ENCODE measurements at places on chromosomes 2 and 18.
A peak's percentile ranks its signal among the peaks of the same experiment; 100 is the strongest.

- DNase-seq, result no peak
Observed at GRCh38 chr2:96626553-96626942, 11.6 kb downstream of the KANSL3 start.

GRCh38 chr2:166343467-166343866, 32.3 kb downstream of the SCN9A start:
- DNase-seq, result no peak

DNA sequence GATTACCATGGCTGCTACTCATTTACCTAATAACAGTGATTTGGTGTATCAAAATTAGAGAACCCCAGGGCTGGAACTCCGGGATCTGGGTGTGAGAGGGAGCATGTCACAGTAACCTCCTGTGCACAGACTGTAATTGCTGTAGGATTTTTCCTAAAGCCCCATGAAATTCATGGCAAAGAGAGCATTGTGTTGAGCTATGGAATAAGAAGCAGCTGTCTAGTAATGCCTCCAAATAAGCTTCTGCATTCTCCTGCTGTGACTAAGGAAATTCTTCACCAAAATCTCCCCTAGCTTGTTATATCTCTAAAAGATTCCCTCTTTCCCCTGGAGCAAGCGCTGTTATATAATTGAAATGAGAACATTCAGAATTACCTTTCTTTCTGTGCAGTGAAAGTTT, 158.1 kb upstream of the SPATS2L start:
- no peak for DNase-seq

- DNase-seq, result peak; percentile 77
Observed at GRCh38 chr2:215917953-215918620, 95.3 kb downstream of the MREG start.

DNA sequence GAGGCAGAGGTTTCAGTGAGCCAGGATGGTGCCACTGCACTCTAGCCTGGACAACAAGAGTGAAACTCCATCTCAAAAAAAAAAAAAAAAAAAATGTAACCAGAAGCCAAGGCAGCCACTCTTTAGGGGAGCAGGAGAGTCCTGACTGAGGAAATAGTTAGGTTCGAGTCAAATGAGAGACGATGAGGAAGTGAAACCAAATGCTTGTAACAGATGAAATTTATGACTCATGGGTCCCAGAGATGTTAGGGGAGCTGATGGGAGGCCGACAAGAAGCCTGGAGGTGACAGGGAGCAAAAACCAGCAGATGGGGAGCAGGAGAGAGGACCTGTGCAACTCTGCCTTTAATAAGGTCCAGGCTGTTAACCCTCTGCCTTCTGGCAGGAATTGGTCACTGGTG, 756.1 kb upstream of the DDX18 start:
- DNase-seq, result no peak

- no peak for DNase-seq
Observed at GRCh38 chr2:55089726-55090125, 39.5 kb upstream of the RTN4 start.

DNA sequence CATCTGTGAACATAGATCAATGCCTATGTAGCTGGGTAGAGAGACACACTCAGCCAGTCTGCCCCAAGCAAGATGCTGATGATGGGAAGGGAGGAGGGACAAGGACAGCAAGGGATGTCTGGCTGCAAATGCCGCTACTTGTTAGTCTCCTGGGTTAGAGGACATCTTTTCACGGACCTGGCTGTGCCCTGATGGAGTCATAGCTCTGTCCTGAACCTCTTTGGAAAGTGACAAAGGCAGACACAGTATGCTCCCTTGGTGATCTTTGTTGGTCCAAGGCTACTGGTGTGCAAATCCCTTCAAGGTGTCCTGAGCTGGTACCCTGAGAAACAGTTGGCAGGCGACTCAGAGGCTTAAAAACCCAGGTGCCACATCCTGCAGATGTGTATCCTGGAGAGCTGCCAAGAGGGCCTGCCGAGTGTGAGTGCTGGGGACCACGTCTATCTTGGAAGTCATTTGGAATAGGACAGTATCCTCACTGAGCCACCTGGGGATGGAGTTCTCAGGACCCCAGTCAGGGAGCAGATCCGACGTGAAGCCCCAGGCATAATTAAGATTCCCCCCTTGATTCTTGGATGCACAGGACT, 10.8 kb downstream of the FOSL2 start:
- DNase-seq, result no peak

- no peak for DNase-seq
Observed at GRCh38 chr2:86056590-86057331, 48.9 kb downstream of the POLR1A start.

GRCh38 chr2:161139098-161139987, 20.9 kb upstream of the TANK start:
- no peak for DNase-seq

- no peak for DNase-seq
Observed at GRCh38 chr2:28752631-28753376, 1.2 kb downstream of the PPP1CB start.

DNA sequence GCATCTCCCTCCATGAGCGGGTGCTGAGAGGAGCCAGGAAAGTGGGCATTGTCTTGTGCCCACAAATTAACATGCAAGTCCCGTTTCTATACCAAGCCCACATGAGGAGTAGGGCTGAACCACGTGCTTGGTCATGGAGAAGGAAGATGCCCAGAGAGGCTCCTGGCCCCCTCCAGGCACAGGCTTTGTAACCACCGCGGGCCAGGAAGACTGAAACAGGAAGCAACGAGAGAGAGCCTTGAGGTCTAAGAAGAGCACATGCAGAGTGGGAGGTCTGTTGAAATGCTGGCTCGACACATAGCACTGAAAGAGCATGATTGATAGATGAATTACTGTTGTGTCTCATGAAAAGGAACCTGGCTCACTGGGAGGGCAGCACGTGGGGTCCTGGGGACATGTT, 36.3 kb downstream of the VWA3B start:
- DNase-seq, result no peak

DNA sequence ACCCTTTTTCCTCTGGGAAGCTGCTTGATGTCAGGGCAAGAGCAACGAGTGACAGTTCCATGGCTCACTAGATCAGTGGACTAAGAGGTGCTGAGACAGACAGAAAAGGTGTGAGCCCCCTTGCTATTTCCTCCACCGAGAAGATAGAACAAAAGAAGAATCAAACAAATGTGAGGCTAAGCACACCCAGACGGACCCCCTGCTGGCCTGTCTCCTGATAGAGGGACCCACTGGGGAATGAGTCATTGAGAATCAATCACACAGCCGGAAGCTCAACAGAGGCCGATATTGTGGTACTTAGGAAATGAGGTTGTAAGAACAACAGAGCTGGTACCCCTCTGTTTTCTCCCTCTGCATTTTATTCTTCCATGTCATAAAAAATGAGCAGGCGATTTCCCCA, 89.8 kb upstream of the TEX51 start:
- DNase-seq, result no peak

- DNase-seq, result no peak
Observed at GRCh38 chr2:149056541-149057255, 18.2 kb downstream of the LYPD6B start.

DNA sequence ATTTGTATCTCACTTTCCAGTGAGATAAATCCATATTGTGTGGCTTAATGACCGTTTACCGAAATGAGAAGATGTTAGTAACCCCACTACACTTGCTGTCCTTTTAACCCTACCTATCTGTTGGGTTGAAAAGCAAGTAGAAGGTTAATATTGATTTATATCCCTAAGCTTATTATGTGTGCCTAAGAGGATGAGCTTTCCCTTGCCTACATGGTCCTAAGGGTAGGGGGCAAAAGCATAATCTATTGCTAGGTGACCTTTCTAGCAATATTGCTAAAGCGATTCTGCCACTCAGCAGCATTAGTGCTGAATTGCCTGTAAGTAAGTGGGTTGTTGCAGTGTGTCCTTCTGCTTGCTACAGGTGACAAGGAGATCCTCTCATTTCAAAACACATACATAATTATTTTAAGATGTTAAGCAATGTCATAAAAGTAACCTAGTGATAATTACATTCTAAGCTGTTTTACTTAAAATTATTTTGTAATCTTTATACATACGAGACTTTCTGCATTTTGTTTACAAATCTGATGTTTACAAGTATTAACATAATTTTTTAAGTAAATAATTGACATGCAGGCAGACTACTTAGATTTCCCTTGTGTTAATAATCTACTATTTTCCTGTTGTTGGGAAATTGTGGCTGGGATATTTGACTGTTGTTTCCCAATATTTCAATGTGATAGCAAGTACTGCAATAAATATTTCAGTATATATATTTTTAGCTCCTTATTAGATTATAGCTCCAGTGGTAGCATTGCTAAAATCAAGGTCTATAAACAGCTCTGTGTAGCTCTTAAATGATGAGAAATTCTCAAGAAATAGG, 49.1 kb upstream of the CABYR start:
- no peak for DNase-seq

DNA sequence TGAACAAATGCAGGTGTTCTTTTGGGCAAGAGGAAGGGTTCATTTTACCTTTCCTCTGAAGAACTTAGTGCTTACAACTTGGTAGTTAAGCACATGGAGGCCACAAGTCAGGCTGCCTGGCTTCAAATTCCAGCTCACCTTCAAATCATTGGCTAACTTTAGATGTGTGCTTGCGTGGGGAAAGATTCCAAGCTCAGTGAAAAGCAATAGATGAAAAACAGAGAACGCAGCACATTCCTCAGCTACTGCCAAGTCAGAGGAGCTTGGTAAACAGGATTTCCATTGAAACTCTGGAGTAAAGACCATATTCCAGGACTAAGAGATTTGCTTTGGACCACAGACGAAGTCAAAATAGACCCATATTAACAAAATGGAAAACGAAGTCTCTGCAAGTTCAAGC, 96.3 kb upstream of the ASB18 start:
- no peak for DNase-seq

DNA sequence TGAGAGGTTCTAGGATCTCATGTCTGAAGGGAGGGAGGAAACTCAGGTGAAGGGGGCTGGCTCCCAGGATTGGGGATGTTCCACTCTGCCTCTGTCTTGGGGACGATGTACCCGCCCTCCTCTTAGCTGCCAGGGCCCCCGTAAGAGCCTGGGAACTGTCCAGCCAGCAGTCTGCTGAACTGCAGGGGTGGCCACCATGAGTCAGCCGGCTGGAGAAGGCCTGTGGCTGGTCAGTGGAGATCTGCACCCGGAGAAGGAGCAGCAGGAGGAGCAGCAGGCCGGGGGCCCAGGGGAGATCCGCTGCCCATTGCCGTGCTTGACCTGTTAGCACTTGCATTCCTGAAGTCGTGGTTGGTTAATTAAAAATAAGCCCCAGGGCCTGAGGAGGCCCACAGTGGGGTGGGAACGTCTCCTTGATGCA, 180.3 kb downstream of the TFCP2L1 start:
- no peak for DNase-seq

DNA sequence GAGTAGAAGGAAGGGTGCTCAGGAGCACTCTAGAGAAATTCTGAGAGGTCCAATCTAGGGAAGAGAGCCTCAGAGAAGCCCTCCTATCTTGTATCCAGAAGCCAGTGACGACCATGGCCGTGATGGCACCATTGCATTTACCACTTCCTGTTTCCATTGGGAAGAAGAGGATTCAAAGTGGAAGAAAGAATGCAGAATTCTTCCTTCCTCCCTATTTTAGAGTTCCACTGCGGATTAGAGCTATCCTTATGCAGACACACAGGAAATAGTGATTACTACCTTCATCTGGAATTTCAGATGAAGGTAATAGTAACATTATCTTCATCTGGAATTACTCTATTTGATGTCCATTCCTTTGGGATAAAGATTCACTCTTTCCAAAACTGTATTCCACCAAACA, 45.6 kb upstream of the PCBP1 start:
- no peak for DNase-seq

- DNase-seq, result no peak
Observed at GRCh38 chr2:149427387-149427786, 97.0 kb downstream of the LYPD6 start.

- DNase-seq, result no peak
Observed at GRCh38 chr2:119116411-119117295, 41.9 kb downstream of the C1QL2 start.

DNA sequence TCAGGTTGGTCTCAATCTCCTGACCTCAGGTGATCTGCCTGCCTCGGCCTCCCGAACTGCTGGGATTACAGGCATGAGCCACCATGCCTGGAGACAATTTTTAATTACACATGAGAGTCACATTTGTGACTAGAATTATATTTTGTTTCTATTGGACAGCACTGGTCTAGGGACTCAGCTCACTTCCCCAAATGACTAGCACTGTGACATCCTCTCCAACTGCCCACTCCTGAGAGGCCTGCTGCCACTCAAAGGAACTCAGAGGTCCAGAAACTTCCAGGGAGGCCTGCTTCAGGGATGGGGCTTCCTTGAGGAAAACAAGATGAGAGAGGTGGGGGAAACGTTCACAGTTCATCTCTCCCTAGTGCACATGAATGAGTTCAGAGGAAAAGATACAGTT, 29.5 kb downstream of the TMEM163 start:
- DNase-seq, result no peak

DNA sequence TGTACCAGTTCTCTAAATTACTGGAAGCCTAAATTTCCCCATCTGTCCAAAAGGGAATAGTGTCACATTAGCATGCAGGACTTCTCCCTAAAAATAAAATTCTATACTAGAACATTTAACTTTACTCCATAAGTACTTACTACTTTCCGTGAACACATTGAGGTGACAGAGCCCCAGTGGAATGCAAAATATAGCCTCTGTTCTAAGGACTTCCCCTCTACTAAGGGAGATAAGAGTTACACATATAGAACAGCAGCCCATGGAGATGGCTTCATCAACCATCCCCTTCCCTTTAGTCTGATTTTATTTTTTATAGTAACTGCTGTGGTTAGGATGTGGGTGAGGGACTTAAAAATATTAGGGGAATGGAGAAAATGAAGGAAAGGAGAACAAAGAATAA, 68.9 kb upstream of the STPG4 start:
- no peak for DNase-seq

DNA sequence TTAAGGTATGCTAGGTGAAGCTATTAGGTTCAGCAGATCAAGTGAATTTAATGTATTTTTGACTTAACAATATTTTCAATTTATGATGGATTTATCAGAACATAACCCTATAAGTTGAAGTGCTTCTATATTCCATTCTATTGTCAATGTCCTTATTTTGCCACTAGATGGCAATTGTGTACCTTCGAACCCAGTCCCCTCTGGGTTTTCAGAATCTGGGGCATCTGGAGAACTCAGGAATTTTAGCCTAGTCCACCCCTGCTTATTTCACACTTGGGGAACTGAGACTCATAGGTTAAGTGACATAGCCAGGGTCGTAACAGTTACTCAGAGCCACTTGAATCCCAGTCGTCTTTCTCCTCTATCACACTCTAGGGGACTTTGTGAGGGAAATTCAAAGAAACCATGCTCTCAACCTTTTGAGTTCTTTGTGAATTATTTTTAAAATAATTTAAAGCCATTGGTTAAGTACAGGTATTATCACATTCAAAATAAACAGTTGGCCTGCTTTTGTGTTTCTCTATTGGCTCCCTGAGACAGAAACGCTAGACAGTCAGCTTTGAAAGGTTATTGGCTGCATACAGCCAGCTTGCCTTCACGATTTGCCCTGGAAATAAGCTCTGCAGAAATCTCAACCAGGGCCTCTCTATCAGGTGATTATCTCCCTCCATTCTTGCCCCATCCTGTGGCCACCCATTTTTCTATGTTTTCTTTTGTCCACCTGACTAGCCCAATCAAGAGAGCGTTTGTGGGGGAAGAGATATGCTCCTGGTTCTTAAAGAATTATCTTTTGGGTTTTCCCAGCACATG, 145.0 kb downstream of the TTC27 start:
- DNase-seq, result no peak
